Esophagus mucosa (tissue), 1 donor: ENCODE measurements at places on chromosomes 5 and 9. TPM values are rescaled to one million over a fixed set of nuclear protein-coding genes. Genes with fewer than 3 reads are reported as not detected.

Gene C5orf58
- total RNA-seq, result not detected

Gene CCDC183
- not detected for total RNA-seq

Gene IL33
- 30.9 TPM for total RNA-seq

Gene OCLN
- 58.1 TPM for total RNA-seq

Gene IL13
- total RNA-seq, result not detected

Gene CAMK4
- total RNA-seq, result 1.6 TPM

Gene GRM6
- total RNA-seq, result not detected

Gene BDP1
- total RNA-seq, result 14.1 TPM

Gene TGFBI
- total RNA-seq, result 13.4 TPM

Gene NUTM2F
- total RNA-seq, result not detected

Gene SHB
- 34.0 TPM for total RNA-seq

Gene SLC46A2
- 0.44 TPM for total RNA-seq

Gene FAXDC2
- total RNA-seq, result 2.9 TPM
